ENCODE measurements at places on chromosomes 7 and 10. TPM values are rescaled to one million over a fixed set of nuclear protein-coding genes. Genes with fewer than 3 reads are reported as not detected.

Gene NDUFB8
- total RNA-seq, result 243 TPM

Gene BTBD16
- total RNA-seq, result 0.13 TPM

DNA sequence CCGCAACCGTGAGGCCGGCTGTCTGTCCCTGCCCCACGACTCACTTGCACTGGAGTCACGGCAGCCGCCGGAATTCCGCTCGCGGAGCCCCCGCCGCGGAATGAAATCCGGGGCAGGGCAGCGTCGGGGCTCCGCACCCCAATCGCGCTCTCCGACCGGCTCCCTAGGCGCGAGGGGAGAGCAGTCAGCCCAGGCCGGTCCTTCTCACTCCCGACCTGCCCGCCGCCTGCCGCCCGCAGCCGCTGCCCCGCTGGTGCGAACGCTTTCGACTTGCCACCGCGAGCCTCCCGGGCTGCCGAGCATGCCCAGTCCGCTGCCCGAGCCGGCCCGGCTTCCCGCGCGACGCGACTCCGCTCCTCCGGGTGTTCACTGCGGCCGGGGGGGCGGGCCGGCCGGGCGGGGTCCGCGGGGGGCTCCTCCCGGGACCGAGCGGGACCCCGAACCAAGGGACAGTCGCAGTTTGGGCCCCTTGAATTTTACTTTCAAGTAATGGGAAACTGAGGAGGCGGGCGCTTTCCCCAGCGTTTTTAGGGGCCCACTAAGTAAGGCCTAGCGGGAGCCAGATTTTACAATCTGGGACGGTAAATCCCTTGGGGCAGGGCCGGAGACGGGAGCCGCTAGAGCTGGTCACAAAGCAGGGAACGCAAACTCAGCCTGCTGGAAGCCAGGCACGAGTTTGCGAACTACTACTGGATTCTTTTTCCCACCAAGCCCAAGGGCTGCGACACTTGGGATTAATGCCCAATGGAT lies at the start of gene SGMS1:
Gene SGMS1, minus strand, starts transcription at position 294 of the 750 bp plus-strand sequence. CDS start 279,842 bp downstream, outside the sequence.
- peak; percentile 86 for DNase-seq

DNA sequence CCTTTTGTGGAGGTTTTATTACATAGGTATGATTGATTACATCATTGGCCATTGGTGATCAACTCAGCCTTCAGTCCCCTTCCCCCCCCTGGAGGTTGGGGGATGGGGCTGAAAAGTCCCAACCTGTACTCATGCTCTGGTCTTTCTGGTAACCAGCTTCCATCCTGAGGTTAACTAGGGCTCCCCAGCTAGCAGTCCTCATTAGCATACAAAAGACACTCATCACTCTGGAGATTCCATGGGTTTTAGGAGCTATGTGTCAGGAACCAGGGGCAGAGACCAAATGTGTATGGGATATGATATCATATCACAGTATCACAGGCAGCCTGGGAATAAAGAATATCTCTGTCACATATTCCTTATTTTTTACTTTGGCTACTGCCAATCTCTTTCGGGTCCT lies 13.6 kb downstream of the CCSER2 start:
- no peak for DNase-seq

DNA sequence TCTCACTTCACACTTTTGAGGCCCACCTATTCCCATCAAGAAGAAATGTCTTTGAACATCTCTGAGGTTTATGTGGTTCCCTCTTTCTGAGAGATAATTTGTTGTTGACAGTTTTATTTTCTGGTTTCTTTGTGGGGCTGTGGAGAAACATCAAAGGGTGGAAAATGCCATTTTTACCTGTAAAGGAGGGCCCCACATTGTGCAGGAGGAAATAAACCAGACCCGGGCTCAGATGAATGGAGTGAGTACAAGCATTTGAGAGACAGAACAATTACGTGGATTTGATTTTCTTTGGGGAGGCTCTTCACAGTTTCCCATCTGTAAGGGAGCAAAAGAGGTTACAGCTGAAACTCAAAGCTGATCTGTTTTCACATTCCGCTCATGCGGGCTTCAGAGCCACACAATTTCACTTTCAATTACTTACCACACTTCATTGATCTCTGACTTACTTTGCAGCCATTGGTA lies 29.8 kb downstream of the ITPRIP start:
- DNase-seq, result no peak

GRCh38 chr7:28157831-28158416 lies 22.7 kb downstream of the JAZF1 start:
- DNase-seq, result no peak

DNA sequence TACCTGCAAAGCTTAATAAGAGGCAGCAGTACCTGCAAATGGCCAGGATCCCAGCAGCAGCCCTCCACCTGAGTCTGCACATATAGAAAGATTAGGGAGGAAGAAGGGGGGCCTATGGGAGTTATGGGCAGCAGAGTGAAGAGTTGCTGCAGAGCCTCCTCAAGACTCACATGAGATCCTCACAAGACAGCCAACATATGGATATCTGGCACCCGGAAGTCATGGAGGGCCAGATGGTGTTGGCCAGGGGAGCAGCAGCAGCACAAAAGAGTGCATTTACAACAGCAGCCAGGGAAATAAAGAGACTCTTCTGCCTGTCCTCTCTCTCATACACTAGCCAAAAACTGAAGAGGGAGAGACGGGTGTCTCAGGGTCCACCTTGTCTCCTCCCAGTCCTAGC lies 4.0 kb upstream of the TAS2R40 start:
- no peak for DNase-seq

GRCh38 chr10:42769673-42770072 lies 12.9 kb upstream of the BMS1 start:
- peak; percentile 65 for DNase-seq

GRCh38 chr10:72013202-72013945 lies 49.2 kb downstream of the CHST3 start:
- no peak for DNase-seq
